ENCODE measurements at places on chromosomes 5 and 9.

GRCh38 chr5:41118177-41118576, 47.0 kb upstream of the MROH2B start:
- DNase-seq: no peak

- DNase-seq: no peak
Observed at GRCh38 chr5:169933127-169933526, 47.2 kb downstream of the INSYN2B start.

DNA sequence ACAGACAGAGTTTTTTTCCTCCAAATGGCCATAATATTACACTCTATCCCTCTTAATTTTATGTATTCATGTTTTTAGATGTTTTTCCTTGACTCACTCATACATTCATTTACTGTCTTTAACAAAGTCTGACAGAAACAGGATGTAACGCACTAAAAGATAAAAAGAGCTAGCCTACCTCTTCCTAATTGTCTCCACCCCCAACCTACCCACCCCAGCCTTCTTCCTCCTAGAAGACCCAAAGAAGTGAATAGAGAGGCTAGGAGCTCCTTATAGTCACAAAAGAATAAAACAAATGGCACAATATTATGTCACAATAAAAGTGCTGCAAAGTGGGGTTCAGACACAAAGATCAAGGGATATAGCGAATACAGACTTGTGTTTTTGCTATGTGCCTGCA, 719 bp downstream of the NOL8 start:
- peak; percentile 40 for DNase-seq

DNA sequence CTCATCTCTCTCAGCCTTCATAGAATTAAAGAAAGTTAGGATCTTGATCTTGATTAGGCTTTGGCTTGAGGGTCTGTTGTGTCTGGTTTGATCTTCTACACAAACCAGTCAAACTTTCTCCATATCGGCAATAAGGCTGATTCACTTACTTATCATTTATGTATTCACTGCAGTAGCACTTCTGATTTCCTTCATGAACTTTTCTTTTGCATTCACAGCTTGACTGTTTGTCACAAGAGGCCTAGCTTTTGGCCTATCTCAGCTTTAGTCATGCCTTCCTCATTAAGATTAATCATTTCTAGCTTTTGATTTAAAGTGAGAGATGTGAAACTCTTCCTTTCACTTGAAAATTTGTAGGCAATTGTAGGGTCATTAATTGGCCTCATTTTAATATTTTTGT, 62.8 kb downstream of the SH3RF2 start:
- DNase-seq: no peak

- DNase-seq: peak; percentile 88
Observed at GRCh38 chr5:115544043-115544435, 536 bp downstream of the FEM1C start.

DNA sequence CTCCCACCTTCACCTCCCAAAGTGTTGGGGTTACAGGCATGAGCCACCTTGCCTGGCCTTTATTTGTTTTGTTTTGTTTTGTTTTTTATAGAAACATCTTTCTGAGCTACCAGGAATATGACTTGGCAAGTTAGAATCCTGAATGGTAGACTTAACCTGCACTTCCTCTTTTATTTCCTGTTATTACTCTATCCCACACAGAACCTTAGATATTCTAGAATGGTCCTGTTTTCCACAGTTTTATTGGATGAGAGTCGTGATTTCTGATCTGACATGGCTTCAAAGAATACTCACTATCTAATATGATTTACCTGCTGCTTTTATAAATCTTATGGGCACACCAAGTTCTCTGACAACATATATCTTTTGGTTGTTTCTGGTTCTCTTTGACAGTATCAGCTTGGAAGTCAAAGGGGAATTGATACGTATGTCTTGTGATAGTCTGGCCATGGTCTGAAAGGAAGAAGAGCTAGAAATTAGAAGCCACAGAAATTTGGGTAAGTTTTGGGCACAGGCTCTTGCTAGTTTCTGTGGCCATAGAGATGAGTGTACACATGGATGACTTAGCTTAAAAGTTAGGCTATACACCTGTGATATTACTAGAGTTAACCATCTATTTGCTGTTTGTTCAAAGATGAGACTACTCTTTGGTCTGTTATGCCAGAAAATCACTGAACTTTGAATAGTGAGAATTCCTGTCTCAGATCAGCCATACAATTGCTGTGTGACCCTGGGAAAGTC, 4.7 kb upstream of the PANK3 start:
- DNase-seq: peak; percentile 53

DNA sequence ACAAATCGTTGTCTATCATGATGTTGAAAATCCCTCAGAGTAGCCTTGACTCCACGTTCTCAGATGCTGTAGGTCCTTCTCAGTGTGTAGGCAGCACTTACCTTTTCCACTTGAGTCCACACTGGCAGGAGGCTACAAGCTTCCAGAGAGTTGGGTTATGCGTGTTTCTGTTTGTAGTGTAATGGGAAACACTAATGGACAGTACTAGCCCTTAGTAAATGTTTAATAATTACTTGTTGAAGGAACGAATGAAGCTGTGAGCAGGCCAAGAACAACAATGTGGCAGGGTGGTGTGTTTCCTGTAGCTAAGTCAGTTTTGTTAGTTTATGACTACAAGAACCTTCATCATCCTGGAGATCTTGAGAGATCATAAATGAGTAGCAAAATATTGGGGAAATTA, 83.5 kb downstream of the ARHGAP26 start:
- DNase-seq: no peak

DNA sequence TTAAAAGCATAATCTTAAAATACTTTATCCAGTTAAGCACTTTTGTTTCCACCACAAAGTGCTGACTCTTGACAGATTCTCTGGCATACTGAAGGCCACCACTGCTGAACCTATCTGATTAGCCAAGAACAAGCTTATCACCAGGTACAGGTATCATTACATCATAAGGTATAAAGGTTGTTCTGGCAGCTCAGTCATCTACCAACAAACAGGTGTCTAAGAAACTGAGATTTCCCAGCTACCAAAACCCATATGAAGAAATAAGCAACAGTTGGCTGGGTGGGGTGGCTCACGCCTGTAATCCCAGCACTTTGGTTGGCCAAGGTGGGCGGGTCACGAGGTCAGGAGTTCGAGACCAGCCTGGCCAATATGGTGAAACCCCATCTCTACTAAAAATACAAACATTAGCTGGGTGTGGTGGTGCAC, 5.0 kb downstream of the MTMR12 start:
- DNase-seq: no peak

DNA sequence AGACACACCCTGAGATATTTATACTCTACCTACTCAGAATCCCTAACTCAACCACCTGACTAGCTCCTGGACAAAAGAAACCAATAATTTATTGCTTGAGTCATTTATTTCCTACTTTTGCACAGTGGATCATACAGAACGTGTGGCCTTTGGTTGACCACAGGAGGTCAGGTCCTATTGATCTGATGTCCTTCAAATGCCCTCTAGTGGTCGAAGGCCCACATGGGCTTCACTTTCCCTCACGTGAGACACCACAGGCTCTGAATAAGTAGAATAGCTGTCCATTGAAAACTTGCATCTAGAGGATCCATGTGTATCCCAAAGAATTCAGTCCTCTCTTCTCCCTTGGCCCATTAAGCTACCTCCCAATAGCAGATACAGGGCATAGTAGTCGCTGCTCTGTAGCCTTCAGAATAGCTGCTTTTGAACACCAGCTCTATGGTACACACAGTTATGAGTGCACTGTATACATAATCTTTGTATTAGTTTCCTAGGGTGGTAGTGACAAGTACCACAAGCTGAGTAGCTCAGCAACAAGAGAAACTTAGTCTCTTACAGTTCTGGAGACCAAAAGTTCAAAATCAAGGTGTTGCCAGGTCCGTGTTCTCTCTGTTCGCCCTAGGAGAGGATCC, 177.6 kb upstream of the SMARCA2 start:
- DNase-seq: peak; percentile 7

GRCh38 chr5:36059571-36060419, 6.9 kb downstream of the UGT3A2 start:
- no peak for DNase-seq

DNA sequence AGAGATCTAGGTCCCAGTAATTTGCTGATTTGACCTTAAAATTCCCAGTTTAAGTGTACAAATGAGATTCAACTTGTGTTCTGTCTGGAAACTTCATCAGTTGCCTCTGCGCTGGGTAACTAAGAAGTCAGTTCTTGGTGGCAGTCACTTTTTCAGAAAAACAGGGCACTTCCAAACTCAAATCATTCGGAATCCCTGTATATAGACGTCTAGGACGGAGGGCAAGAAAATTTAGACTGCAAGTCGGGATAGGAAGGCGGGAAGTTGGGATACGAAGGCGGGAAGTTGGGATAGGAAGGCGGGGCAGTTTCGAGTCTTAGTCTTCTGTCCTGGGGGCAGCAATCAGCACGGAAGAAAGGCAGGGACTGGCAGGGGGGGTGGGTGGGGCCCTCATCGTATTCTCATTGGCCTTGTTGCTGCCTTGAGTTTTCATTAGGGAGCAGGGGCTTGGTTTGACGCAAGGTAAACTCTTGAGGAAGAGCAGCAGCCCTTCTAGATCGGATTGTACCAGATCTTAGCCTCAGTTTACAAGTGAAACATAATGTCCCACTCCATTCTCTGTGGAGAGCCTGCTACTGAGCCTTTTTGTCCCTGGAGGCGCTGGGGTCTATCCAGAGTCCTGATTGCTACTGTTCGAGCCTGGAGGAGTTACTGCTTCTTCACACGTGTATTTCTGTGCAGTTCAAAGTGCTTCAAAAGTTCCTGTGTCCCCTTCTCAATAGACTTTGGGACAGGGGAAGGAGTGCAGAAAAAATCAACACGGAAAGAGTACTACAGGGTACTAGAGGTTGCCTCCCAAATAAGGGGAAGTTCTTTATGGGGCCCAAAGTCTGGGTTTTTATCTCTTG, 2.7 kb upstream of the PURA start:
- DNase-seq: no peak

DNA sequence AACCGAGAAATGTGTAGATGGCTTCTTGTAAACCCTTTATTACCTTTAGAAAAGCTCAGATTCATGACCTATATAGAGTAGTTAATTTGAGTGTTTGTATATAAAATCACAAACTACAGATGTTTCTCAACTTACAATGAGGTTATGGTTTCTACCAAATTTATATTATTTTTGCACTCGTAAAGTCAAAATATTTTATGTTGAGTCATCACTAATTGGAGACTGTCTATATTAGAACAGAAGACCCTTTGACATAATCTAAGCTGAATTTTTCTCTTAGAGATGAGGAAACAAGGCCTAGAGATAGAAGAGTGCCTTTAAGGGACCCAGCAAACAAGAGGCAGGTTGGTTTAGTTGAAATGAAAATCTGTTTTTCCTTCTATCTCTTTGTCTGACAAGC, 20.0 kb upstream of the NMUR2 start:
- no peak for DNase-seq

DNA sequence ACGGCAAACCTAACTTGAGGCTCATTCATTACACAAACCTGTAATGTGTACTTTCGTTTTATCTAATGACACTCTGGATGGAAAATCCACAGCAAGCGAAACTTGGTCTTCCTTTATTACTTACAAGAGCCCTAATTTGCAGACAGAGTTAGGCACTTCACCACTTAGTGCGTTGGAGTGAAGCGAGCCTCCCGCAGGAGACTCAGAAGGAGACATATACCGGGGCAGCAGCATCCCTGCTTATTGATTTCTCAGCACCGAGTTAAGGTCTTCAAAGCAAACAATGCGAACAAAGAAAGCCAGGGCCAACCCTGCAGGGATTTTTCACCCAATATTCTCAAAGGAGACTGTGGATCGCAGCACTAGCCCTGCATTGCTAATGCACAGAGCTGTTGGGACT, 28.6 kb downstream of the LSM11 start:
- no peak for DNase-seq

GRCh38 chr5:65366655-65367054, 115.1 kb downstream of the ADAMTS6 start:
- DNase-seq: no peak

- no peak for DNase-seq
Observed at GRCh38 chr5:56396634-56397033, 163.5 kb upstream of the ANKRD55 start.

All from common myeloid progenitor, CD34-positive (primary cell).